ENCODE measurements at places on chromosomes 4 and X.

GRCh38 chrX:87517571-87518141, at the start of gene KLHL4:
Gene KLHL4 (plus strand): TSS chrX:87517802. CDS start chrX:87517894, 92 bp downstream.
- DNase-seq: no peak

DNA sequence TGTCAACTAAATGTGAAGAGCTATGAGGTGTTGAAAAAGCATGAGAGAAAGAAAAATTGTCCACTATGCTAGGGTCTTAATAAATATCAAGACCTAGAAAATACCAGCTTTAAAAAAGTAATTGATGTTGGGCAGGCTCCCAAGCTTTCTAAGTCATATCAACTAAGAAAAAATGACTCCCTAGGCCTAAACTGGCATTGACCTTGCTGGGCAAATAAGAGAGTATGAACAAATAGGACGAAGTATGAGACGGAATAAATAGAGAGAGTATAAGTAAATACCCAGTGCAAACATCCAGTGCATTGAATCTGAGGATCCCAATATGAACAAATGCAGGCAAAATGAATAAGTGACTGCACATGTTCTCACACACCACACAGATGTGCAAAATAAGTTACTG, 3.2 kb downstream of the KDR start:
- no peak for DNase-seq

DNA sequence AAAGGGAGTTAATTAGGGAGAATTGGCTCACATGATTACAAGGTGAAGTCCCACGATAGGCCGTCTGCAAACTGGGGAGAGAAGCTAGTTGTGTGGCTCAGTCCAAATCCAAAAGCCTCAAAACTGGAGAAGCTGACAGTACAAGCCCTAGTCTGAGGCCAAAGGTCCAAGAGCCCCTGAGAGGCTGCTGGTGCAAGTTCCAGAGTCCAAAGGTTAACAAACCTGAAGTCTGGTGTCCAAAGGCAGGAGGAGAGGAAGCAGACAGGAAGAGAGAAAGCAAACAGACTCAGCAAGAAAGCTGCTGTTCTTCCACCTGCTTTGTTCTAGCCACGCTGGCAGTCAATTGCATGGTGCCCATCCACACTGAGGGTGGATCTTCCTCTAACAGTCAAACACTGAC, 29.0 kb upstream of the SPACA5B start:
- DNase-seq: no peak

- DNase-seq: no peak
Observed at GRCh38 chrX:134870419-134870818, 120.4 kb upstream of the SMIM10 start.

GRCh38 chr4:72918362-72918761, 151.2 kb downstream of the COX18 start:
- no peak for DNase-seq

DNA sequence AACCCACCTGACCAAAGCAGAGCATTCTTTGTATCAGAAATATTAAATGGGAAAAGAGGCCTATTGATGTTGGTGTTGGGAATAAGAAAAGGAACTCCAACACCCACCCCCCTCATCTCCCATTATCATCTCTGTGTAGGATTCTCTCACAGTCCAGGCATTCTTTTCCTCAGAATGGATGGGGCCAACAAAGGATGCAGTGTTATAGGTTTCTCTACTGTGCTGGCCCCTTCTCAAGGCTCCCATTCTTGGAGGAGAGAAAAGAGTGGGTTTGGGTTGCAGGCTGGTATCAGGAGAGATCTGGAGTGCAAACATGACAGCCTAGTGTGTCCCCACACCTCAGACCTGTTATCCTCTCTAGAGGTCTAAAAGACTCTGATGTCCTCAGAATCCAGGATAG, 59.6 kb downstream of the UGT8 start:
- DNase-seq: no peak

DNA sequence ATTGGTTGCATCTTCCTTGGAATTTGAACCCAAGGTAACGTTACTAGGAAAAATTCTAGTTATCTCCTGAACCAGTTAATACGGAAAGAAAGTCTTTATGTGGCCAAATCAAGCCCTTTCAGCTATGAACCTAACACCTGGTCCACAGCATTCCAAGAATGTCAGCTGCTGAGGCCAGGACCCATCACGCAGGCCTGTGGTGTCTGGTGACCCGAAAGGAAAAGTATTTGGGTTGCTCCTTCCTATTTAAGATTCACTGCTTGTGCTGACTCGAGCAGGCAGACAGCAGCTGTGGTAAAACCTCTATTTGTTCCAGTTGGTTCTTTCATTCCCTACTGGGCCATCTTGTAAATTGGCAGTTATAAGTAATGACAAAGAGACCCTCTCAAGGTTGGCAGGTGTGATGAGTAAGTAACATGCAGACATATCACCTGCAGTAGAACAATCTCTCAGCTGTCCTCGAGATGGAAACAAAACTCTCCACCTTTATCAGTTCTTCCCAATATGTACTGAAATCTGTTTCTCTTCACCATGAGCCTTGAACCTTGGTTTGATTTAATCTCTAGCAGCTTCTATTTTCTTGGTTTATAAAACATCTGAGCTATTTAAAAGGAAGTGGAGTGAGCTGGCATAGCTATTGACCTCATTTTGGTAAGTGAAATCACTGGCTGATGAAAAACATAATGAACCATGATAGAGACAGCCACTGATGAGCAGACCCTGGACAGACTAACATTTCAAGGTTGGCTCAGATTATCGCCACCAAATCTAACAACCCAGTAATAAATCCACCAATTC, 182.1 kb upstream of the SMIM31 start:
- DNase-seq: no peak

- no peak for DNase-seq
Observed at GRCh38 chr4:80215449-80216052, 18.2 kb downstream of the PRDM8 start.

DNA sequence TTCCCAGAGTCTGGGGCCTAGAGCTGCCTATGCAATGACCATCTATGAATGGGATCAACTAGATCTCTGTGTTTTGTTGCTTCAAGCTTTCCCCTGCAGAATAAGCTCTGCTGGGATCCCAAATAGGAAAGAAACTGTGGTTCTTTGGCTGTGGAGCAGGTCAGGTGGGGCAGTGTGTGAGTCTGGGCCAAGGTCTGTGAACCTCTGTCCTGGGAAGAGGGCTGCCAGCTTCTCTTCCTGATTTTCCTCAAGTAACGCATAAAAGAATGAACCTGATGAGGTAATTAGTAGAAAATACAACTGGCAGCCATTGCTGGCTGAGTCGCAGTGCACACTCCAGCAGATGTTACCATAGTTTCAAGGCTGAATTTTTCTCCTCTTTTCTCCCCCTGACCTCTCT, 4.6 kb upstream of the PIN4 start:
- no peak for DNase-seq

GRCh38 chr4:9943761-9944160, 77.5 kb downstream of the SLC2A9 start:
- no peak for DNase-seq

GRCh38 chrX:33339219-33339618, 127.9 kb upstream of the DMD start:
- no peak for DNase-seq

- no peak for DNase-seq
Observed at GRCh38 chr4:81914623-81915022, 442.9 kb upstream of the RASGEF1B start.

GRCh38 chrX:107738272-107738671, 37.3 kb downstream of the TSC22D3 start:
- no peak for DNase-seq

DNA sequence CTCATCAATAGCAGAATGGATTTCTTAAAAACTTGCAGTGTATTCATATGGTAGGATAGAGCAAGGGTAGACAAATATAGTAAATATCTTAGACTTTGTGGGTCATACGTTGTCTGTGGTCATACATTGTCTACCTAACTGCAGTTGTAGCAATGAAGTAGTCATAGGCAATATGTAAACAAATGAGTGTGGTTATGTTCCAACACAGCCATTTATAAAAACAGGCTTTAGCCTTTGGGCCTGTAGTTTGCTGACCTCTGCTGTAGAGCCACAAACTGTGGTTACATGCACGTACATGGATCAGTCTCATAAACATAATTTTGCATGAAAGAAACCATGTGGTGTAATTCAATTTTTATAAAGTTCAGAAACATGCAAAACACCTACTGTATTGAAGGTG, 98.9 kb downstream of the LARP1B start:
- no peak for DNase-seq

- DNase-seq: no peak
Observed at GRCh38 chrX:139759637-139760036, 51.7 kb upstream of the MCF2 start.

- no peak for DNase-seq
Observed at GRCh38 chr4:184267206-184267608, 49.5 kb upstream of the ENPP6 start.

GRCh38 chrX:20421275-20421674, 154.6 kb upstream of the RPS6KA3 start:
- no peak for DNase-seq

- DNase-seq: no peak
Observed at GRCh38 chrX:49058794-49059193, at the start of gene CCDC120. Gene CCDC120 (plus strand): TSS chrX:49058999. CDS start chrX:49062042, 3,043 bp downstream.

DNA sequence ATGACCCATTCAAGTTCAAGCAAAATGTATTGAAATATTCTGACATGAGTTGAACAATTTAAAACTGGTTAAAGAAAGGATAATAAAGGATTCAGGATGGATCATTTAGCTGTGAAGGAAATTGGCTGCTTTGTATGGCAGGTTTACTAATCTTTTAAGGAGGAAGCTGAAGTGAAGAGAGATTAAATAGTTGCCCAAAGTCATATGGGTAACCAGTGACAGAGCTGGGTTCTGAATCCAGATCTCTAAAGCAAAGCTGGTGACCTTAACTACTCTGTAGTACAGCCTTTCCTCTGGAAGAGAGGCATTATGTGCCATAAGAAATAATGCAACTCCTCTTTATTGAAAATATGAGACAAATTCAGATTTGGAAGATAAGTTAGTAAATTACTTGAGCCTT, 22.8 kb downstream of the FHIP1A start:
- no peak for DNase-seq
